NCI-H510A (cell line): ENCODE measurements at places on chromosomes 13 and 19.

GRCh38 chr13:23995283-23996073, 98.2 kb upstream of the C1QTNF9B start:
- no peak for DNase-seq

DNA sequence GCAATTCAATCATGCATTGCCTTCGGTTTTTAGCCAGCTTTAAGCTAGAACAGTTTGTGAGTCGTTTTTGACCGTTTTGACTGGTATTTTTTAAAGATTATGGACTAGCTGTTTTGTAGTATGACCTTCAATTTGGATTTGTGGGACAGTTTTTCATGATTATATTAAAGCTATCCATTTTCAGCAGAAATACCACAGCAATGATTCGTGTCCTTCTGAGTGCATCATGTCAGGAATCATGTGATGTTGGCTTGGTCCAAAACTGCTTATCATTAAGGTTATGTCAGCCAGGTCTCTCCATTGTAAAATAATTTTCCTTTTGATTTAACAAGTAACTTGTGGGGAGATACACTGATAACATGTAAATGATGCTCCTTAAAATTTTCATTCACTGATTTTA, 229.0 kb downstream of the POSTN start:
- no peak for DNase-seq

GRCh38 chr13:71320452-71320851, 546.6 kb downstream of the DACH1 start:
- no peak for DNase-seq

DNA sequence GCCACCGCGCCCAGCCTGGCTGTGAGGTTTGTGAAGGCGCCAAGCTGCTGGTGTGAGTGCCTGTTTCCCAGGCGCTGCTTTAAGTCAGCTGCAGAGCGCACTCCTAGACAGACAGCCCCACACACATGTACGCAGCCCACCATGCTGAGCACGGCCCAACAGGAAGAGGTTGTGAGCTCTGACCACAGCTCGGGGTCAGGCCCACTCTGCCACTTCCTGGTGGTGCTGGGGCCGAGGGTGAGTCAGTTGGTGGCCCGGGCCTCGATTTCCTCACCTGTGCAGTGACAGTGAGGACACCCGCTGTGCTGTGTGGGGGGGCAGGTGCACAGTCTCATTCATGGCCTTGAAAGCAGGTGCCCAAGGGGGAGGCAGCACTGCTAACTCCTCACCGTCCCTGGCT, 106.7 kb downstream of the KDM4B start:
- DNase-seq = no peak

DNA sequence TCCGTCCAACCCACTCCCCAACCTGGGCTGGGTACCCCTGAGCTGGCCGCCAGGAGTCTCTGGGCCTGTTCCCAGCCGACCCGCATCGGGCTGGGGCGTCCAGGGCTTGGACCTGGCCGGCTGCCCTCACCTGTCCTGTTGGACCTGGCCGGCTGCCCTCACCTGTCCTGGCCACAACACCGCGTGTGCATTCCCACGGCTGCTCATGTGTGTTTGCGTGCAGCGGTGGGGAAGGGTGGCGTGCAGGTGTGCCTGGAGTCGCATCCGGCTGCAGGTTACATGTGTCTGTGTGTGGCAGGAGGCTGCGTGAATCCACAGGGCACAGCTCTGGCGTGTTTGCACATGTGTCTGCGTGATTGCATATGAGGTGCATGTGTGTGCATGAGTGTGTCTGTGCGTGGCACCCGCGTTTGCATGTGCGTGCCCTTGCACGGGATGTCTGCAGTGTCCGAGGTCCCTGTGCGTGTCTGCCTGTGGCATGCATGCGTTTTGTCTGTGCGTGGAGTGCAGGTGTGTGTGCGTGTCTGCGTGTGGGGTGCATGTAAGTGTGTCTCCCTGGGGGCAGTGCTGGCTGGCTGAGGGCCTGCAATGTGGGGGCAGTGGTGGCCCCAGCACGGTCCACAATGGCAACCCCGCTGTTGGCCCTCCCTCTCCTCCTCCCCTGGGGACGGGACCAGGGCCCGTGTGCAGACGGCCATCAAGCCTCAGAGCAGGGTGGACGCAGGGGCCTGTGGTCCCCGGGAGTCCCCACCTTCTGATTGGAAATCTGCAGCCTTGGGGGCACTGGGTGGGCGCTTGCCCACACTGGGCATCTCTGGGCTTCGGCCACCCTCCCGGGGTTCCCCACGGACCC, 3.4 kb downstream of the EFNA2 start:
- no peak for DNase-seq

GRCh38 chr13:114108894-114109293, 23.5 kb downstream of the RASA3 start:
- DNase-seq = no peak

DNA sequence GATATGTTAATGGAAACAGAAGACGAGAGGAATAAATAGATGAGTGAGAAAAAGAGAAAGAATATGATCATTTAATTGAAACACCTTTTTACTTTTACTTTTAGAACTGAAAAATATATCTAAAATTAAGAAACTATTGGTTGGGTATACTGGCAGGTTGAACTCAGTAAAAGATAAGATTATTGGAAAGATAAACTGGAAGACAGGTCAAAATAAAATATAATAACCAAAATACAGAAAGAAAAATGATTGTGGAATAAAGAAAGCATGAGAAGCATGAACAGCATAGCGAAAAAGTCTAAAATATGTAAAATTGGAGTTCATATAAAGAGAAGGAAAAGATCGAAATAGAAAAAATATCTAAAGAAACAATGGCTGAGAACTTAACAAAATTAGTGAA, 242.2 kb upstream of the MIR17HG start:
- DNase-seq = no peak

DNA sequence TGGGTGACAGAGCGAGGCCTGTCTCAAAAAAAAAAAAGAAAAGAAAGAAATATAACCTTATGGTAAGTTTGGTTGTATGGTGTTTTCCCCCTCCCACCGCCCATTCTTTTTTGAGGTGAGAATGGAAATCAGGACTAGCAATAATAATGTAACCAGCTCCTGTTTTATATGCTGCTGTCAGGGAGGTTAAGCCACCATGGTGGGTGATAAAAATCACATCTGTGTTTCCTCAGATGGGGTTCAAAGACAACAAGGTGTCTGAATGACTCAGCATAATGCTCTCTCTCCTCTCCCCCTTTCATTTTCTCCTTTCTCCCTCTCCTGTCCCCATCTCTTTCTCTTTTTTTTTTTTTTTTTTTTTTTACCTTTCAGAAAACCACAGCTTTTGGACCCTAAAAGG, 28.3 kb upstream of the GARRE1 start:
- DNase-seq = no peak

DNA sequence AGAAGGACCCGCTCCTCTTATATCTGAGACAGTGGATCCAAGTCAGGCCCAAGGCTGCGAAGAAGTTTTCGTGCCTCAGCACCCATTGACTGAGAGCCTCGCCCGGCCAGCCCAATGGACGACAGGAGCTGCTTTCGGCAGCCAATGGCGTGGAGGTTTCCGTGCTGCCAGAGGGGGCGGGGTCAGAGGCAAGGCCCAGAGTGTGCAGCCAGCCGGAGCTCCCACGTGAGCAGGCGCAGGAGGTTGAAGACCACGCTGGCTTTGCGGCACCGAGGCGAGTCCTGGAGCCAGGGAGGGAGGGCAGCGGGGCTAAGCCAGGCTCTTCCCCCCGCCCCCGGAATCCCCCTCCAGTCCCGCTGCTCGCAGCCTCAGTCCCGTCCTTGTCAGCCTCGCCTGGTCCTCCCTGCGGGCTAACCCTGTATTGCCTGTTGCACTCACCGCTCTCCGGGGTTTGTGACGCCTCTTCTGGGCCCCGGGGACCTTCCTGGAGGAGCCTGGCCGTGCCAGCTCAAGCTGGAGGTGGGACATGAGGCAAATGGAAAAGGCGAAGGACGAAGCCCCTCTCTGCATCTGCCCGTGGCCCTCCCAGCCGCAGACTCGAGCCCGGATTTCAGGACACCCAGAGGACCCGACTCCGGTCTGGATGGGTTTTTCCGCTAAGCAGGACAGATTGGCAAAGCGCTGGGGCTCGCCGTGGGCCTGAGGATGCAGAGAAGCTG, 1.5 kb downstream of the IFNL4 start:
- no peak for DNase-seq

GRCh38 chr19:31364963-31365362, 15.7 kb upstream of the TSHZ3 start:
- DNase-seq = no peak

DNA sequence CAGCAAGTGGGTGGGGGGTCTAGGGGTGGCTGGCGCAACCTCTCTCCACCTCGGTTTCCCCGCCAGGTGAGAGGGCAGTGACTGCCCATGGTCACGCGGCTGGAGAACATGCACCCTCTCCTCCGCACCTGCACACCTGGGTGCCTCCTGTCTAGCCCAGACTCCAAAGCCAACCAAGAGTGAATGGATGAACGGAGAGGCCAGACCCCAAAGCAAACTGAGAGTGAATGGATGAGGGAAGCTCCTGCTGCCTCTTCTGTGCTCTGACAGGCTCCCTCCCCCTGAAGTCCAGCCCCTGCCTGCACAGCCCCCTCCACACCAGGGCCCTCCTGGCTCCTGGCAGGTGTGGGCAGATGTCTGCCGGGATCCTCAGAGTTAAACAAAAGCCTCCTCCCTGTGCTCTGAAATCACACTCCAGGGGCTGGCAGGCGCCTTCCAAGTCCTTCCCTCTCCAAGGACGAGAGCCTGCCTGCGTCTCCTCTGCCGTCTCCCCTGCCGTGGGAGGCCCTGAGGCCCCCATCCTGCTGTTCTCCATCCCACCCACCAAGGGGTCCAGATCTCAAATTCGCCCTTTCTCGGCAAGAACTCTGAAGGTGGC, 2.2 kb downstream of the SBNO2 start:
- no peak for DNase-seq

- DNase-seq = no peak
These were observed 8.4 kb downstream of the DACH1 start for GRCh38 chr13:71858647-71859046.

GRCh38 chr19:45668342-45668871, 386 bp downstream of the GIPR start:
- no peak for DNase-seq

- no peak for DNase-seq
These were observed 54.3 kb downstream of the GATAD2A start for GRCh38 chr19:19459707-19460251.

DNA sequence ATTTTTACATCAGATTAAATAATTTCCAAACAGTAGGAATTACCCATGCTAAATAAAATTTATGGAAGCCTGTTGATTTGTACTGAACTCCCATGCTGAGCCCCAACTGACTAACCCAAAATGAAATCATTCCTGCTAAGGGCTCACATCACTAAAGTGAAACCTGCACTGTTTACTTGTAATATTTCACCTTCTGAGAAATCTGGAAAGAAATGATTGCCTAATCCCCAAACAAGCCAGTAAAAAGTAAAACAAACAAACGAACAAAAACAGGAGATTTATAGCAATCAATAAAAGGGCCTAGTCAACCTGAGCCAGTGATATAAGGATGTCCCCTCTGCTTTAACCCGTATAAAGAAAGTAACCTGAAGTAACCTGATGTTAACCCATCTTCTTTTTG, 1599.8 kb downstream of the OLFM4 start:
- DNase-seq = no peak

DNA sequence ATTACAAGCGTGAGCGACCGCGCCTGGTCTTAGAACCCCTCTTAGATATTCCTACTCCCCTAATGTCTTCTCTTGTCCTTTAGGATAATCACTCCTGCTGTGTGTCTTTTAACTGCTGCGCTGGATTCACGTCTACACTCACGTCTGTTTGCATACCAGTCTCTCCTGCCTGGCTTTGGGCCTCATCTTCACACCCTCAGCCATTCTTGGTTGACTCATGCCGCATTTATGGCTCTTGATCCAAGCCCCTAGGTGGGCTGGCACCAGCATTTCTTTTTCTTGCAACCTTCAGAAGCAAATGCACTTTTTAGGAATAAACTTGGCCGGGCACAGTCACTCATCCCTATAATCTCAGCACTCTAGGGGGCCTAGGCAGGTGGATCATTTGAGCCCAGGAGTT, 22.7 kb downstream of the MYO9B start:
- DNase-seq = no peak
